Fibroblast of skin of scalp (primary cell): ENCODE measurements at places on chromosomes 4 and X.

DNA sequence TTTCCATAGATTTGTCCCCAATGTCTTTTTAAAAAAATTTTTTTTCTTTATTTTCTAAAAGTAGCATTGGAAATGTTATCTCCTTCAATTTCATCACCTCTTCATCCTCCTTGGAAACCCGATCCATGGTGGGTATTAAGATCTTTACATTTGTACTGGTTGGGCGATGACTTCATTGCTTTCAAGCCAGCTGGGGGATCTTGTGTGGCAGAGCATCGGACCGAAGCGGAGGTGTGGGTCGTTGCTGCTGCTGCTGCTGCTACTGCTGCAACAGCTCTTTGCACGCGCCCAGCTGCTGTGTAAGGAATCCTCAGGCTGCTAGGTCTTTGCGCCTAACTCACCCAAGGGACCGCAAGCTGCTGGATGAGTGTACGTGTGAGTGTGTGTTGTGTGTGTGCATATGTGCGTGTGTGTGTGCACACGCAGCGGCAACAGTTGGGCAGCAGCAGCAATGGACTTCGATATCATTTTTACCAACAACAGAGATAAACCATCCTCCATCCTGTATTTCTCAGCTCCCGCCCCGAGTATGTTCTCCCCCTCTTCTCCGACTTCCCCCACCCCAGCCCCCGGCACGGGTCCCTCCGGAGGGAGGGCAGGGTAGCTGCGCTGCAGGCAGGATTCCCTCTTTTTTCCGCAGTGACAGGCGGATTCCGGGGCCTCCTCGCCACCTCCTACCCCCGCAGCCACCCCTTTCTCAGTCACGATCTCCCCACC, 768 bp upstream of the CDKL5 start:
- DNase-seq, result peak; percentile 57

GRCh38 chr4:115866364-115866896, 753.0 kb upstream of the NDST4 start:
- no peak for DNase-seq

DNA sequence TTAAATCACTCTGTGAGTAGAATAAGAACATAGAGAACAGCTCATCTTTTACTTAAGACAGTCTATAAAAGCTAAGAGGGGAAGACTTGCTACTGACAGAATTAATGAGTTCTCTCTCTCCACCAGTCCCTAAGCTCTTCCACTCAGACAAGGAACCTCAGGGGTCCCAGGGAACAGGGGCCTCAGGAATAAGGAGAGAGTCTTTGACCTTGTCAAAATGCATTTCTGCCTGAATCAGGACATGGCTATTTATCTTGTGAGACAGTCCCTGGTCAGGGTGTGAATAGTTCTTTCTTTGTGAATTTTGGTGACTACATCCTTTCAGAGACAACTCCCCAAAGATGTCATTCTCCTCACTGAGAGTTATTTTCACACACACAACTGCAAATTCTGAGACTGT, 218.7 kb upstream of the HS3ST1 start:
- DNase-seq, result no peak

DNA sequence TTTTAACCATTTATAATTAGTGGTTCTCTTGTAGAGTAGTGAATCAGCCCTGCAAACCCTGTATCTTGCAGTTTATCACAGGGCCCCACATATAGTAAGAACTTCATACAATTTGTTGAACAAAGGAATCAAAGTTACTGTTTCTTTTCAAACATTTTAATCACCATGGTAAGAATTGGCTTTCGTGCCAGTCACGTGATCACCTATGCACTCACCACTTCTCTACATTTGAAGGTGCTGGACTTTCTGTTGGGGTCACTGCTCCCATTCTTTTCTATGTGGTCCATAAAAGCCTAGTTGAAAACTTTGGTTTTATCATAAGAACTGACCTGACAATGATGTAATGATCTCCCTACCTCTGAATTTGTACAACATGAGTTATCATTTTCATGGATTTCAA, 426.4 kb upstream of the CPEB2 start:
- no peak for DNase-seq

DNA sequence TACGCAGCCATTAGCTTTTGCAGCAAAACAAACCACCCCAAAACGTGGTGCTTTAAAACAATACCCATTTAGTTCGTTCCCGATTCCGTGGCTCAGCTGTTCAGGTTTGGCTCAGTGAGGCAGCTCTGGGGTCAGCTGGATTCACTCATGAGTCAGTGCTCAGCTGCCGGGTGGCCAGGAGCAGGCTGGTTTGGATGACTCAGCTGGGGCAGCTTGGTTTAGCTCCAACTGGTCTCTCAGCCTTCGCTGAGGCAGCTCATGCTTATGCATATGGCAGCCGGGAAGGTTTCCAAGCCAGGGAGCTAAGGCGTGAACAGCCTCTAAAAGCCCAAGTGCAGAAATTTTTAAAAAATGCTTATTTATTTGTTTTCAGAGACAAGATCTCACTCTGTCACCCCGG, 13.3 kb upstream of the CD99 start:
- peak; percentile 97 for DNase-seq

GRCh38 chr4:183445097-183445428, 627 bp downstream of the CDKN2AIP start:
- DNase-seq, result no peak

DNA sequence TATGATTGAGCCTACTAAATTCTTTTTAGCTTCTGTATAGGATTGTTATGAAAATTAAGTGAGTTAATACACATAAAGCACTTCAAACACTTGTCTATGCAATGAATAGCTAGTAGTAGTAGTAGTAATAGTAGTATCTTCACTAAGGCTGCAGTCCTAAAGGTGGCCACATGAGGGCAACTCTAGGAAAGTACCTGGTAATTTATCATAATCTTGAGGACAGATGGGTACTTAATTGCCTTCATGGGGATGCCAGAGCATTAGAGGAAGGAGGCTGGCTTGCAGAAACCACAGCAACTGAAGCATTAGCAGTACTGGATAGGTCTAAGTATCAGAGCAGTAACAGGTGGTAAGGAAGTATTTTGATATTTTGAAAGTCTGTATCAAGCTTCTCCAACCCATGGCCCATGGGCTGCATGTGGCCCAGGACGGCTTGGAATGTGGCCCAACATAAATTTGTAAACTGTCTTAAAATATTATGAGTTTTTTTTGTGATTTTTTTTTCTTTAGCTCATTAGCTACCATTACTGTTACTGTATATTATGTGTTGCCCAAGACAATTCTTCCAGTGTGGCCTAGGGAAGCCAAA, 17.3 kb downstream of the NIPAL1 start:
- peak; percentile 15 for DNase-seq

DNA sequence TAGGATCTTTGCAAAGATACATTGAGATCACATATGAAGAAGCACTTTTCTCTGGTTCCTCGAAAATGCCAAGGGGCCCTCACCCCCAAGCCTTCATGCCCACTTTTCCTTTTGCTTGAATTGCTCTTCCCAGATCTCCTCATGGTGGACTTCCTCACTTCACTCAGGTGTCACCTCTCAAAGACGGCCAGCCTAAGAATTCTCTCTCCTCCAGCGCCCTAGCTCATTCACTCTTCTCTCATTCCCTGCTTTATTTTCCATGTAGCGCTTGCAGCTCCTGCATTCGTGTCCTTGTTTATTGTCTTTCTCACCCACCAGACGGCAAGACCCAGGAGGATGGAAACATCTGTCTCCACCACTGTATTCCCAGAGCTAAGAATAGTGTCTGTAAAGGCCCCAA, 32.9 kb downstream of the CCKAR start:
- DNase-seq, result no peak

- no peak for DNase-seq
Measured at GRCh38 chrX:46117234-46117633, 428.0 kb downstream of the ZNF674 start.

DNA sequence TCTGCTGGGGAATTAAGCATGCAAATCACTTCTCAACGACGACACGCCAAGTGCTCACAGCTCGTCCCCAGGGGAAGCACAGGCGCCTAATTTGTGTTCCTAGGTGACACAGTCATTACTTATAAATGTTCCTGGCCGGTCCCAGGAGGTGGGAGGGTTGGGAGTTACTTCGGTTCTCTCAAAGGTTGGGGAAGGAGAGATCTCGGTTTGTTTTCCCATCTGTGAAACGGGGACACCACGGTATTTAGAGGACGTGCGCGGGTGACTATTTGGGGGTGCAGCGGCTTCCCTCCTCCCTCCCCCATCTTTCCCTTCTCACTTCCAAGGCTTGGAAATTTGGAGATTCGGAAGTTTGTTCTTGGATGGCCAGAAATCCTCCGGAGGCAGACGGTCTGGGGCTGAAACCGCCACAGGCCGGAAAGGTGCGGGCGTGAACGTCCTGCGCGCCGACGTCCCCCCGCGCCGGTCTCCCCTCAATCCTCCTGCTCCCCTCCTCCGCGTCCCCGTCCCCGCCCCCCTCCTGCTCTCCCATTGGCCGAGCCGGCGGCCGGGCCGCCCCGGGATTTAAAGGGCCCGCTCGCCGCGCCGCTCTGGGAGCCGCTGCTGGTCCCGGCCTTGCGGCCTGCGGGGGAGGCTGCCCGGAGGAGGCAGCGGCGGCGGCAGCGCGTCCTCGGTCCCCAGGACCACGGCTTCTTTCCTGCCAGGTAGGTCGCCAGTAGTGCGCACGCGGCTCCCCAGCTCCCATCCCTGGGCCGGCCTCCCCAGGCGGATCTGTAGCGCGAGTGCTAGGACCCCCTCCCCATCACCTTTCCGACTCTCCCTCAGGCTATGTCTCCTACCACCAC, at the start of gene PORCN:
Gene PORCN (plus strand): TSS at position 593 of the 845 bp plus-strand sequence. CDS start 829 bp downstream, outside the sequence.
- peak; percentile 62 for DNase-seq

DNA sequence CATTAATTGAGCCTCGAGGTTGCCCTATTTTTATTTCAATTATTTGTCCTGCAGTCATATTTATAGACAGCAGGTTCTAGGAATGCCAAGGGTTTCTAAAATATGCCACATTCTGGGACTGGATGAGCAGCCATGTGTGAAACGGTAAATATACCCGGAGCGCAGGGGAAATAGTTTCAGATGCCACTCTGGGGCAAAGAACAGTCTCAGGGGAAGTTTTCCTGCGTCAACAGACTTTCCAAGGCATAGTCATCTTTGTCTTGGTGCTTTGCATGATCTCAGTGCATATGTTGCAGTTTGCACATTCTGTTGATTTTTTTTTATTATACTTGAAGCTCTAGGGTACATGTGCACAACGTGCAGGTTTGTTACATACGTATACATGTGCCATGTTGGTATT, 71.0 kb downstream of the GPAT3 start:
- DNase-seq, result no peak

GRCh38 chr4:1907848-1908525, 36.8 kb downstream of the NSD2 start:
- DNase-seq, result no peak
